ENCODE measurements at places on chromosomes 6 and 20.

DNA sequence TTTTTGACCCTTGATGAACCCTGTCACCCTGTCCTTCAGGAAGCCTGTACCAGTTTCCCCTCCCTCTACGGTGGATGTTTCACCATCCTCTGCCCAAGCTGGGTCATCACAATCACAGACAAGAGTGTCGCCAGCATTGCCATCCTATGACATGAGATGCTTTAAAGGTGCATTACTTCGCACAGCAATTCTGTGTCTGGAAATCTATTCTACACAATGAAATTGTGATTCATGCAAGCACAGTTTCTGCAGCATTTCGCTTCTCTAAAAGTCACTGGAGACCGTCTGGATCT lies 2.5 kb upstream of the ULBP2 start:
- no peak for DNase-seq

- DNase-seq = no peak
These were observed 70.5 kb upstream of the PRL start for GRCh38 chr6:22367346-22367745.

DNA sequence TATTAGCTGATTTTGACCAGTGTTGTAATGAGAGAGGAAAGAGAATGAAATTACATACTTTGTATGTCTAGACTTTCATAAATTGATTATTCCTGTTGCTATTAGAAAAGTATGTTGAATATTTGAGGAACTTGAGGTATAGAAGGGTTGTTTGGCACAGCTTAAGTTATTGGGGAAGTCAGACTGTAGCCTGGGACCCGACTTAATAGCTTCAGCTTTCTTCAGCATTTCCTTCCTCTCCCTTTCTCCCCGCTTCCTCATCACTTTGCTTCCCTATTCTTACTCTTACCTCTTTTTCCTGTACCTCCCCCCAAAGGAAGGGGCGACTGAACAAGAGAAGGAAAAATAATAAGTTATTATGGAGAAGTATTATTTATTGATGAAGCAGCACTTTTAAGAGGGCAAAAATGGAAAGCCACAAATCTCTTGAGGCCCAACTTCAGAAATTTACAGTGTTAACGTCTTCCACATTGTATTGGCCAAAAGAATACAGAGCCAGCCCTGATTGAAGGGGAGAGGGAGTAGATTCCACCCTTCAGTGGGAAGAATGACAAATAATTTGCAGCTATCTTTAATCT lies 7.4 kb downstream of the SENP6 start:
- DNase-seq = no peak

- DNase-seq = no peak
These were observed 31.6 kb downstream of the MYLK4 start for GRCh38 chr6:2719093-2719455.

DNA sequence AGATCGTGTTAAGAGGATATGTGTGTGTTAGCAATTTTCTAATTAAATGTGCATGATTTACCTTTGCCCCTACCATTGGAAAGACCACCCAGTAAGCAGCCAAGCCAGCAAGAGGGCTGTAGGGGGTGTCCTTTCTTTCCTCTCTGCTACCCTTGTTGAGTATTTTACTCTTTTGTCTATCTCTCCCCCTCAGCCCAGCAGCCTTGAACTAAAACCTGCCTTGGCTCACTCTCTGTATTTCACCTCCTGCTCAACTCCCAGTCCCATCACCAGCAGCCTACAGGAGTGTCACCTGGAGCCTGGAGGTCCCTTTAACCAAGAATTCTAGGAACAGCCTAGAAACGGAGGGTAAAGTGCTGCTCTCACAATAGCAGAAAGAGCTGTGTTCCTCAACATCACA lies 81.0 kb downstream of the HIVEP2 start:
- DNase-seq = no peak

- DNase-seq = no peak
These were observed 423 bp downstream of the PACRG start for GRCh38 chr6:162728197-162728596.
